HFFc6 (cell line): ENCODE measurements at places on chromosomes 5 and 9.

DNA sequence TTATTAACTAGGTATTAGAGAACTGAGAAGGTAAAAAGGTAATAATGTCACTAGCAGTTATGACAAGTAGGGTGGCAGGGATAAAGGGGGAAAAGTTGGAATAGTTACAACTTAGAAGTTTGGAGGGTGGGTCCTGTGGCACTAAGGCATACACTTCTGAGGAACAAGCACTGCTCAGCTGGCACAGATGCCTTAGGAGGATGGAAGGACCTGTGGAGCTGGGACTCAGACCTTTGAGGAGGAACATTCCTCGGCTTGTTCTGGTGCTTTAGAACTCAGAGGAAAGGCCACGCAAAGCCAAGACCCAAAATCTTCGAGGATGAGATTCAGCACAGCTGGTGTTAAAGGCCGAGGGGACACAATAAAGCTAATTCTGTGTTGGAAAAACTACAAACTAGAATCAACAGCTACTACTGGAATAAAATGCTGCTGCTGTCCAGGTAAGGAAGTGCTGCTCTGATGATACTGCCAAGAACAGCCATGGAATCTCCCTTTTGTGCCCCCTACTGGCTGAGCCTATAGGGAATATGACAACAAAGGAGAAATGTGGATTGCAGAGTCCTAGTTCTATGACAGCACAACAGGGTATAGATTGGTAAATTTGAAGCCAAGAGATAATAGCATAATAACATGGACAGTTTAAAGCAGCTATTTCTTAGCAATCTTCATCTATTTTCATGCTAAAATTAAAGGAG, 126.7 kb downstream of the SLC25A46 start:
- peak; percentile 13 for DNase-seq

GRCh38 chr9:113646946-113647914, 183.7 kb downstream of the RGS3 start:
- no peak for DNase-seq

DNA sequence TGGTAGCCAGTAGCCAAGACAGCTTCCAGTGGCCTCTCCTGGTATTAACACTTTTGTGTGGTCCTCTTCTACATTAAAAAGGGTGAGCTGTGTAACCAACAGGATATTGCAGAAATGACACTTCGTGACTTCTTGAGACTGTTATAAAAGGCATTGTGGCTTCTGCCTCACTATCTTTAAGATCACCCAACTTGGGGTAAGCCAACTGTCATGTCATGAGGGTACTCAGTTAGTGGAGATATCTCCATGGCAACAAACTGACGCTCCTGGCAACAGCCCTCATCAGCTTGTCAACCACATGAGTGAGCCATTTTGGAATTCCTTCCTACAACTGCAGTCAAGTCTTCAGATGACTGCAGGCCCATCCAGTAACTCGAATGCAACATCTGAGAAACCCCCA, 121.7 kb downstream of the DEPDC1B start:
- DNase-seq = no peak

GRCh38 chr5:133246376-133247150, 194.8 kb downstream of the HSPA4 start:
- no peak for DNase-seq

DNA sequence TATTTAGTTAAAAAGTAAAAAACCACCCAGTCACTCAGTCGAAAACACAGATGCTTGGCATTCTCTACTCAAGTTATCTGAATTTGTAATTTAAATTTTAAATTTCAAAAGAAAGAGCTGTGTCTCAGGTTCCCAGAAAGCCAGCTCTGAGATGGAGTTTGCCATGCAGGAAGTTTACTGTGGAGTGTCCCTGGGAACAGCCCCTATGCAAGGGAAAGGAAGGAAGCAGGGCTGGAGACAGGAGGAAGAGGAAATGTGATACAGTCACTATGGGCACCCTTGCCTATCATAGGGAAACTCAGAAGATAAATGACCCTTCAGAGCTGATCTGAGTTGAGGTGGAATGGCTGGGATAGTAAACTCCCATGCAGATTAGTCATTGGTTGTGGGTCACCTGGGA, 408.8 kb upstream of the ACTBL2 start:
- no peak for DNase-seq

DNA sequence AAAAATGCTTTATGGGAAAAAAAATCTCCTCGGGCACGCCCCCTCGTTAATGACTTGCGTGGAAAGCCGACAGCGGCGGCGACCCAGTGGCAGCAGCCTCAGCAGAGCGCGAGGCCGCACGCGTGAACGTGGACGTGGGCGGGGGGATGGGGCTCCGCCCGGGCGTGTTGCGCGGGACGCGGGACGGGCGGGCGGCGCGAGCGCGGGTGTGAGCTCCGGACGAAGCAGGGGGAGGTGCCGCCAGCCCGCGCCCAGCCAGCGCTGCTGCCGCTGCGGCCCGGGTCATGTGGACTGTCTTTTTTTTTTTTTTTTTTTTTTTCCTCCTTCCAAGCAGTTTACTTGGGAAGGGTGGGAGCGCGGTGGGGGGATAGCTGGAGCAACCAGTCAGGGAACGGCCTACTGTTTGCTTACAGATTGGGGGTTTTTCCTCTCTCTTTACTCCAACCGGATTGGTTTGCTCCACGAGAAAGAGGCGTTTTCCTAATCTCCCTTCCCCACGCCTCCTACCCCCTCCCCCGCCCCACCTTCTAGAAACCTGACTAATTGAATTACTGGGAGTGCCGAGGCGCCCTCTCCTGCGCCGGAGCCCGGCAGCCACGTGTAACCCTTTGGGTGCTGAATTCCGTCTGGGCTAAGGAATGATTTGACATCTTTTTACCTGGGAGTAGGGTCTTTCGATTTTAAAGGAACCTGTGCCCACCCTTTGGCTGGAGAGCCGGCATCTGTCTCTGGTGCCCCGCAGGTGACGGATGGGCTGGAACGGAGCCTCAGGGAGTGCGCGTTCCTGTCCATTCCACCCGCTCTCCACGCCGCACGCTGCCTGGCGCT, 1.7 kb upstream of the EFNA5 start:
- no peak for DNase-seq

GRCh38 chr9:98784831-98785806, 11.2 kb downstream of the ANKS6 start:
- no peak for DNase-seq

DNA sequence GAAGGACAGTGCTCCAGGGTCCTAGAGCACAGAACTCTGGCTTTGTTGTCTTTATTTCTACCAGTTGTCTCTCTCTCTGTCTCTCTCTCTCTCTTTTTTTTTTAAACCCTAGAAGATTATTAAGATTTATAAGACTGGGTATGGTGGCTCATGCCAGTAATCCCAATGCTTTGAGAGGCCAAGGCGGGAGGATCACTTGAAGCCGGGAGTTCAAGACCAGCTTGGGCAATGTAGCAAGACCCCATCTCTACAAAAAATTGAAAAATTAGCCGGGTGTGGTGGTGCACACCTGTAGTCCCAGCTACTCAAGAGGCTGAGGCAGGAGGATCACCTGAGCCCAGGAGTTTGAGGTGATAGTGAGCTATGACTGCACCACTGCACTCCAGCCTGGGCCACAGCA, 65.0 kb upstream of the ABL1 start:
- no peak for DNase-seq

- no peak for DNase-seq
Measured at GRCh38 chr9:134356496-134357470, 30.5 kb downstream of the RXRA start.

DNA sequence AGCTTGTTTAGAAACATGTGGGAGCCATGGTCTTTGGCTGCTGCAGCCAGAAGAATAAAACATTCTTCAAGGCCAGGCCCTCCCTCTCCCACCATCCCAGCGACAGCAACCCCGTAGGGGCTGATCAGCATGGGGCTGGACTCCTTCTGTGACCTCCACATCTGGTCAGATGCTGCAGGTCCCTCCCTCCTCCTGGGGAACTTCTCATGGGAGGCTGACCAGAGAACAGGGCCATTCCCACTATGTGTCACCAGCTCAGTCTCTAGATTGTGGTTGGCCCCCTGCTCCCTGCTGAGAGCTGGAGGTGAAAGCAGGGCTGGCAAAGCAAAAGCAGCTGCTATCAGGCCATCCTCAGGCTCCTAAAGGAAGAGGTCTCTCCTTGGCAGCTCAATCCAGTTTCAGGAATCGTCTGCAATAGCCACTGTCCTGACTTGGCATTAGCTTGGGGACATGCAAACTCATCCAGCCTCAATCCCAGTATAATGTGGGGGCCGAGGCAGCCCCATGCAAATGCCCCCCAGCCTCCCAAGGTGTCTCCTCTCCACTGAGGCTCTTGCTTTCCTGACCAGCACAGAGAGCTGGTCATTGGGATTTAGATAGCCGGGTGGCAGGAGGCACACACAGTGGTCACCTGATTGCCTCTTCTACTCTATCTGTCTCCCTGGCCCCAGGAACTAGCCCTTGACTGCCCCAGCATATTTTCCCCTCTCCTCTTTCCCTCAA, 81.5 kb downstream of the NRG2 start:
- no peak for DNase-seq

- no peak for DNase-seq
Measured at GRCh38 chr5:175597718-175598117, 60.2 kb upstream of the HRH2 start.

- DNase-seq = peak; percentile 62
Measured at GRCh38 chr9:5582835-5583195, 46.1 kb upstream of the RIC1 start.
